A375 (cell line): ENCODE measurements at places on chromosomes 4 and X. TPM values are rescaled to one million over a fixed set of nuclear protein-coding genes. Genes with fewer than 3 reads are reported as not detected.

Gene NRK
- not detected in 2 replicates for total RNA-seq

Gene FGFBP1
- total RNA-seq: 4.7 and 4.8 TPM in 2 replicates

Gene LONRF3
- 8.3 and 10.3 TPM in 2 replicates for total RNA-seq

Gene BEX5
- 1.4 and 2.5 TPM in 2 replicates for total RNA-seq

Gene DOCK11
- total RNA-seq: 5.5 and 9.1 TPM in 2 replicates

Gene FGF13
- 6.5 and 7.4 TPM in 2 replicates for total RNA-seq

Gene HDAC8
- total RNA-seq: 32.4 and 37.5 TPM in 2 replicates
